ENCODE measurements at places on chromosomes 11 and 22.

DNA sequence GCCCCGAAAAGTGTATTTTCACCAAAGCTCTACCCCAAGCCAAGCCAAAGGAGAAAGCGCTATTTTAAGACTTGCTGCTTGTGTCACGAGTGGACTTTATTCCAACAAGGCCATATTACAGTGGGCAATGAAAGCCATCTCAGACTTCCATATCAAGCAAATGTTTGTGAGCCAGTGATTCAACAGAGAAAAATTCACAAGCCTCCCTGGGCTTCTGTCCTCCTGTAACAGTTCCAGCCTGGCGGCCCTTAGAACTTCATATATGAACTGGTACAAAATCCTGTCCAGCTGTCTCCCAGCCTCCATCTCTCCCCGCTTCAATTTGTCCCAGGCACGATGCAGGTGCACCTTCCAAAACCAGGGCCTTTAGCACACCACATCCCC lies 11.2 kb downstream of the LARGE1 start:
- DNase-seq = no peak

DNA sequence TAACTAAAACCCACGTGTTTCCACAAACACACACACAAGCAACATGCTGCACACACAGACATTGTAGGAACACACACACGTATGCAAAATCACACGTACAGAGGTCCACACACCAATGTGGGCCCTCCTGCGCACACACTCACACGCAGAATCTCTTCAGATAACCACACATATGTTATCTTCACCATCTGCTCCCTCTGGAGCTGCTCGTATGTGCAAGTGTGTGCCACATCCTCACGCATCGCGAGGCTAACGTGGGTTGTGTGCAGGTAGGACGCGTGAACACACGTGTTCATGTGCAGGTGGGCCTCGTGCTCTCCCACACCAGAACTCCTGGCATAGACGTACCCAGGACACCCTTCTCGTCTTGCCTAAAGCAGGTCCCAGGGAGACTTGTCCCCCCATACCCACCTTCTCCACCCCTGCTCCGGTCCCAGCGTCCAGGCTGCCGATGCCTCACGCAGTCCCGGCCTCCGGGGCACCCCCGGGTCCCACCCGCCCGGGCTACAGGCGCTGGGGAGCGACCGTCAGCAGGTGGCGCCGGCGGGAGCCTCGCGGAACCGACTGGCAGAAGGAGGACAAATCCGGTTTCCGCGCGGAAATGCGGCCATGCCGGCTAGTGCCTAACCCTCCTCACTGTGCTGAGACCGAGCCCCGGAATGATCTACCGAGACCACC lies 10.3 kb upstream of the IGSF9B start:
- peak; percentile 88 for DNase-seq

GRCh38 chr22:23315341-23315917 lies 135.1 kb downstream of the BCR start:
- peak; percentile 79 for DNase-seq

GRCh38 chr11:78032090-78032489 lies 9.0 kb upstream of the KCTD14 start:
- DNase-seq = no peak

DNA sequence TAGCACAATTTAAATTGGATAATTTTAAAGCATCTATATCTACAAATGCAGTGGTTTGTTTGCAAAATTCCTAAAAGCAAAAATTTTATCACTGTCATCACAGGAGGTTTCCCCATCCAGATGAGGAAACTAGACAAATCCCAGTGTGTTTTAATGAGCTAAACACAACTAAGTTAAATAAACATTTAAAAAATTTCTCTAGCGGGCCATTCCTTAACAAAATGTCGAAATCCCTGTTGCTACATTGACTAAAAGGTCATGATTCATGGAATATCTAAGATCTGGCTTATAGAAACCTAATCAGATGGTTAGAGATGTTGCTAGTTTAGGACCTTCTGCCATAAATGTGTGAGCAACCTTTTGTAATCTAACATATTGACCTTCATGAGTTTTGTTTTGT lies 107.3 kb upstream of the BDNF start:
- DNase-seq = no peak

GRCh38 chr11:92663539-92663938 lies 305.9 kb upstream of the MTNR1B start:
- DNase-seq = no peak

DNA sequence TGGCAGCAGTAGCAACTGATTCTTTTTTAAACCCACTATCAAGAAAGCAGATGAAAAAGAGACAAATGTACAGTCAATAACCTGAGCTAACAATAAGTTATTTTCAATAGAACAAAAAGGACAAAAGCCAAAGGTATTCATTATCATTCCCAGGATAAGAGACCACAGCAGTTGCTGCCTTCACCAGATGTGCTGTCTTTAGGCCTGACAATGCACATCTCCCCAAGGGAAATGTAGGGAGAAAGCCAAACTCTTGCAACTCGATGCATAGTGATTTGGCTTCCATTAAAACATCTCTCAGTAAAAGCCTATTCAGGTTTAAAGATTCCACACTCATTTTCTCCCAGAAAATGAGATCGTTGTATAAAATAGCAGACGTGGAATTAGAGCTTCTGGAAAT lies 210.7 kb downstream of the METTL15 start:
- no peak for DNase-seq

DNA sequence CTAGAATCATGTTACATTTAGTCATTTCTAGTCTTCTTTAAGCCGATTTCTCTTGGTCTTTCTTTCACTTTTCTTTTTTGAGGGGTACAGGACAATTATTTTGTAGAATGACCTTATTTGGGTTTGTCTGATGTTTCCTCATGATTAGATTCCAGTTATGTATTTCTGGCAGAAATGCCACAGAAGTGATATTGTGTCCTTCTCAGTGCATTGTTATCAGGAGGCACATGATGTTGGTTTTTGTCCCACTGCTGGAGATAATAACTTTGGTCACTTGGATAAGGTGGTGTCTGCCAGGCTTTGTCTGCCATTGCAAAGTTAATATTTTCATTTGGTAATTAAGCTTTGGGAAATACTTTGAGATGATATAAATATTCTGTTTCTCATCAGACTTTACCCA lies 100.3 kb downstream of the RRM1 start:
- DNase-seq = no peak

GRCh38 chr22:49106842-49107152 lies 720.9 kb downstream of the BRD1 start:
- no peak for DNase-seq

GRCh38 chr11:45150943-45151342 lies 4.5 kb downstream of the PRDM11 start:
- DNase-seq = no peak

- DNase-seq = no peak
These were observed 432.4 kb upstream of the LUZP2 start for GRCh38 chr11:24064309-24064903.

- no peak for DNase-seq
These were observed 336.8 kb downstream of the KCNA4 start for GRCh38 chr11:29679996-29680395.

- no peak for DNase-seq
These were observed 99.3 kb upstream of the RRM1 start for GRCh38 chr11:3995307-3995706.

DNA sequence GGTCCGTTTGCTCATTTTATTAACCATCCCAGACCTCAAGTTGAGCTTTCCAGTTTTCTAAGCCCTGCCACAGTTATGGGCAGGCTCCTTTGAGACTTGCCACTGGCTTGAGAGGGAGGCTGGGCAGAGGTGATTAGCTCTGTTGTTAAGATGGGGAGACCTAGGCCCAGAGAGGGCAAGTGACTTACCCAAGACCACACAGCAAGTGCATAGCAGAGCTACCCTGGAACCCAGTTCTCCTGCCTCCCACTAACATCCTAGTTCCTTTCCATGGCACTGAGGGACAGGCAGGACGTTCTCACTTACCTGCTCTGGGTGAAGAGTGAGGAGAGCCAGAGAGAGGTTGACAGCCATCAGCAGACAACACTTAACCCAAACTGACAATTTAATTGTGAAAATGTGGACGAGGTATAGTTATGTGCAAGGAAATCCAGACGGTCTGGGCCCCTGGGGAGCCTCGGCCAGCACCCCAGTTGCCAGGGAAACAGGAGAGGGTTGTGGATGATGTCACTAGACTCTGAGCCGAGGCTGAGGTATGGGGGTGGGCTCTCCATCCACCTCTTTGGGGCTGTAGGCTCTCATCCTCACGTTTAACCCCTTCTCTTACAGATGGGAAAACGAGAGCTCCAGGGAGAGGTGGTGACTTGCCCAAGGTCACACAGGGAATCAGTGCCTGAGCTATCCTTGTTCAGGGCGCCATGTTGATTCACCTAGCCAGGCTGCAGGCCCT lies 12.3 kb upstream of the WNT11 start:
- no peak for DNase-seq
